Fibroblast of pulmonary artery (primary cell): ENCODE measurements at places on chromosomes 3 and 15.

DNA sequence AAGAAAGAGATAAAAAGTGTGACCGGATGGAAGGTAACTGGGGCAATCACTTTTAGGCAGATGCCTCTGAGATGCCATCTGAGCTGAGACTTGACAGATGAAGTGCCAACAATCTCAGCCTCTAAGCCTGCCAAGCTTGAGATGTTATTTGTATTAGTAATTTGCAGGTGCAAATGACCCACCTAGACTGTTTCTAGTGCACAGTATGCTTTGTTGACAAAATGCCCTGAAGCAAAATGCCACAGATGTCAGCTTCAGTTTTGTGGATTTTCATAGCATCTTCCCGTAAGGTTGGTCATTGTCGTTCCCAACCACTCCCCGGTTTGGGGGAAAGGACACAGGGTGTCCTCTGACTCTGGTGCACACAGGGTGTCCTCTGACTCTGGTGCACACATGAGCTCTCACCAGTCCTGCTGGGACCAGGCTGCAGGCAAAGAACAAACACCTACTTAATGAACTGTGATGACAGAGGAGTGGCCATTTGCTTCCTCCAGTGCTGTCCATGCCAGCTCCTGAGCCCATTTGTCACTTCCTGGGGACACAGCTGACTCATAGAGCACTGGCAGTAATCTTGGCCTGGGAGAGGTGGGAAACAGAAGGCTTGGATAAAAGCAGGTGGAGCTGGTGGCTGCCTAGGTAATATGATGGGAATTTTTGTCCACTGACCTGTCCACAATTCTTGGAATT is 16.7 kb upstream of the PPP1R2 start:
- no peak for DNase-seq

DNA sequence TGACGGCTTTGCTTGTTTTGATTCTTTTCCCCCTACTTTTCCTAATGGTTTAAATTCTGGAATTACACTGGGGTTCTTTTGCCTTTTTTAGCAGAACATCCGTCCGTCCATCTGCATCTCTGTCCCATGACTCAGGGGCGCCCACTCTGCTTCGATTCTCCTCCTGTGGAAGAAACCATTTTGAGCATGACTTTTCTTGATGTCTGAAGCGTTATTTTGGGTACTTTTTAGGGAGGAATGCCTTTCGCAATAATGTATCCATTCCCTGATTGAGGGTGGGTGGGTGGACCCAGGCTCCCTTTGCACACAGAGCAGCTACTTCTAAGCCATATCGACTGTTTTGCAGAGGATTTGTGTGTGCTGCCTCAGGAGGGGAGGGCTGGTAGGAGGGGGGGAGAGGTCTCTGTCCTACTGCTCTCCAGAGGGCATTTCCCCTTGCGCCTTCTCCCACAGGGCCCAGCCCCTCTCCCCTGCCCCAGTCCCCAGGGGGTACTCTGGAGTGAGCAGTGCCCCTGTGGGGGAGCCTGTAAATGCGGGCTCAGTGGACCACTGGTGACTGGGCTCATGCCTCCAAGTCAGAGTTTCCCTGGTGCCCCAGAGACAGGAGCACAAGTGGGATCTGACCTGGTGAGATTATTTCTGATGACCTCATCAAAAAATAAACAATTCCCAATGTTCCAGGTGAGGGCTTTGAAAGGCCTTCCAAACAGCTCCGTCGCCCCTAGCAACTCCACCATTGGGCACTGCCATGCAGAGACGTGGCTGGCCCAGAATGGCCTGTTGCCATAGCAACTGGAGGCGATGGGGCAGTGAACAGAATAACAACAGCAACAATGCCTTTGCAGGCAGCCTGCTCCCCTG is 19.5 kb upstream of the BSN start:
- no peak for DNase-seq

GRCh38 chr3:107523539-107524325 is 970 bp downstream of the BBX start:
- peak; percentile 56 for DNase-seq

- no peak for DNase-seq
These were observed 39.1 kb upstream of the PHLDB2 start for GRCh38 chr3:111819927-111820326.

DNA sequence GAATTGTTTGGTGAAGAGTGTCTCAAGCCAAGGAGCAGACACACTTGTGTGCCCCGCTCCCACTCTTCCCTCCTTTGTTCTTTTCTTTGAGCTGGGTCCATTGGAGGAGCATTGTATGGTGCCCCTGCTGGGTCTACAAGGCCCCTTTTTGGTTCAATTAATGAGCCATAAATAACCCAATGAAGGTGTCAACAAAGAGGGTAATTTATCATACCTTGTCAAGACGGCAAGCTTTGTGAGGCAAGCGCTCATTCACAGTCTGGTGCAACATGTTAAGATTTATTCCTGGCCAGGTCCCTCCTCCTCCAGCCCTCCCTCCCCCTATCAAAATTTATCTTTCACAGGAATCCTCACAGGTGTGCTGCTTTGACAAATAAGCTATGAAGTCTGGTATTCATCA is 300.1 kb downstream of the RORA start:
- no peak for DNase-seq

GRCh38 chr15:71455107-71455506 is 339.8 kb downstream of the THSD4 start:
- no peak for DNase-seq

GRCh38 chr15:64581408-64581761 is 121.0 kb downstream of the ZNF609 start:
- no peak for DNase-seq

DNA sequence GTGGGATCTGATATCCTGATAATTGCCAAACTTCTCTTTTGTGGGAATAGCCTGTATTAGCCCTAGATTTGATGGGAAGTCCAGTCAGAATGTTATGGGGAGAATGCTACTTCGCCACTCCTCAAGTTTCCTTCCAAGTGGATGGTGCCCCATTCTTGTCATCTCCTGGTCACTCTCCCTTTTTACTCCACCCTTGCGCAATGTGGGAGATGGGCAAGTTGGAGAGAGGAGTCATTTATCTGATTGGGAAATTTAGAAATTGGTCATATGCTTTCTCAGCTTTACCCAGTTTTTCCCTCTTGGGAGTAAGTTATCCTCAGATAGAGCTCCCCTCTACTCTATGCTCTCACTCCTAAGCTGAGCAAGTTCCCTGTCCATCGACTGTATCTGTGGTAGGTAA is 14.4 kb downstream of the FANCD2OS start:
- DNase-seq, result no peak

DNA sequence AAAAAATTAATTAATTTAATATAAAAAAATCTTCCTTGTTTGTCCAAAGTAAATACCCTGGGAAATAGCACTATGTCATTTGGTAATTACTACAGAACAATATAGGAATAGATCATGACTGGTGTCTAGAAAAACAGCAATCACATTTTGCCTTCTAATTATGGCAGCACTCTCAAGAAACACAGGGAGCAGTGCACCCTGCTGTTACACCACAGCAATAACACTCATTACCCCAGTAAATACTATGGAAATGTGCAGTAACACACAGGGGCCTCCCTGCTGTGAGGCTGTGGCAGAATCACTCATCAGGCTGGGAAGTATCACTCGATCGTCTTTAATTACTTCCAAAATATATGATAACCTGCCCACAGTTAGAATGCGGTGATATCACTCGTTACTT is 646.0 kb downstream of the TUSC7 start:
- peak; percentile 3 for DNase-seq

DNA sequence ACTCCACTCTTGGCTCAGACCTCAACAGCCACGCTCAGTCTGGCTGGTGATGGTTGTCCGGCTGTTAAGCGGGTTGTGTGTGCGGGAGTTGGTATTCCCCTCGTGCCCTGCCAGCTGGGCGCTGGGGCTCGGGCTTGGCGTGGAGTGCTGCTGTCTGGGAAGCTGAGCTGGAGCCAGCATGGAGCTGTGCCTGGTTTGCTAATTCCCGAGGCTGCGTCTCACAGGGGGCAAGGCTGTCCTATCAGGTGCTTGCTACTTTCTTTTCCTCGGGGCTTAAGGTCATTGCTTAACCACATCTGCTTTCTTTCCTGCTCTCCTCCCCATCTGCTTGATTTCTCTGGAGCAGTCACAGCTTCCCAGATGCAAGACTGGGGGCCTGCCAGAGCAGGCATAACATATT is 29.9 kb downstream of the PDIA5 start:
- peak; percentile 85 for DNase-seq

DNA sequence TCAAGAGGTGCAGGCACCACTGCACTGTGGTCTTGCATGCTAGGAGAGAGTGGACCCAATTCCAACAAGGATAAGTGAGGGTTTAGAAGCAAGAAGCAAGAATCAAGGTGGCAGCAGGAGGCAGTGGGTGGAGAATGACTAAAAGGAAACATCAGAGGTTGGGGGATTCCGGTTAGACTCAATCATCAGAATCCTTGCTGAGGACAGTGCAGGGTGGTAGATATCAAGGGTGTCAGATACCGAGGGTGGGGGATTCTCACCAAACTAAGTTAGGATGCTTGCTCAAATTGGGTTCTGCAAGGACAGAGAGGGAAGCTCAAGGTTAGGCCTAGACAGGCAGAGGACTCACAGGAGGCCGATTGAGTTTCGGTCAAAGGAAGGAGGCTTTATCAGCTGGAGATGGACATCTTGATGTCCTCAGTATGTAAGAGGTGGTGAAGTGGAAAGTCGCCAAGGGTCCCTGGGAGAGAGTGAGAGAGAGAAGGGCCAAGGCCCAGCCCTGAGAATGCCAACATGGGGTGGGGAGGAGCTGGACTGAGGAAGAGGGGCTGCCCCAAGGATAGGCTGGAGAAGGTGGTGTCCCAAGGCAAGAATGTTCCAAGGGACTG is 102.2 kb downstream of the ARNT2 start:
- DNase-seq, result no peak

DNA sequence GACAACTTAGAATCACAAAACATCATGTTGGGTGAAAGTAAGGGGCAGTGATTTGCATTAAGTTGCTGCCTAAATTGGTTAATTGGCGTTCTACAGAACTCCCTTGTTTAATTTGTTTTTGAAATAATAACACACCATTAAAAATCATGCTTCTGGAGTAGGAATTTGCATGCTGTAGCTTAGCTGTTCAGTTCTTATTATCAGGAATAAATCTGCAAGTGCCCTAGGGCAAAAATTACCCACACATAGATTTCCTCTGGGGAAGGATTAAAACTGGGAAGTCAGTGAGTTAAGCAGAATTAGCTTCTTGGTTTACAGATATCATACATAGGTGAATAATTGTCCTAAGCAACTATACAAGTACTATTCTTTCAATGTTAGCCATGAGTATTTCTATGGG is 381.6 kb upstream of the NAALADL2 start:
- no peak for DNase-seq
